CD4-positive, CD25-positive, alpha-beta regulatory T cell (primary cell): ENCODE measurements at places on chromosomes 5 and 9. TPM values are rescaled to one million over a fixed set of nuclear protein-coding genes. Genes with fewer than 3 reads are reported as not detected.
A peak's percentile ranks its signal among the peaks of the same experiment; 100 is the strongest.

Gene SLC34A1
- polyA plus RNA-seq: not detected

Gene SLC45A2
- not detected for polyA plus RNA-seq

Gene ORM1
- polyA plus RNA-seq: not detected

Gene SLC46A2
- polyA plus RNA-seq: not detected

Gene OBP2B
- not detected for polyA plus RNA-seq

Gene SEMA5A
- 0.31 TPM for polyA plus RNA-seq

Gene PCDHB14
- not detected for polyA plus RNA-seq

Gene TMEM171
- polyA plus RNA-seq: not detected

Gene HEMGN
- 2.7 TPM for polyA plus RNA-seq

Gene NR2F1-AS1
- not detected for polyA plus RNA-seq

Gene CDKN2B
- 0.37 TPM for polyA plus RNA-seq

DNA sequence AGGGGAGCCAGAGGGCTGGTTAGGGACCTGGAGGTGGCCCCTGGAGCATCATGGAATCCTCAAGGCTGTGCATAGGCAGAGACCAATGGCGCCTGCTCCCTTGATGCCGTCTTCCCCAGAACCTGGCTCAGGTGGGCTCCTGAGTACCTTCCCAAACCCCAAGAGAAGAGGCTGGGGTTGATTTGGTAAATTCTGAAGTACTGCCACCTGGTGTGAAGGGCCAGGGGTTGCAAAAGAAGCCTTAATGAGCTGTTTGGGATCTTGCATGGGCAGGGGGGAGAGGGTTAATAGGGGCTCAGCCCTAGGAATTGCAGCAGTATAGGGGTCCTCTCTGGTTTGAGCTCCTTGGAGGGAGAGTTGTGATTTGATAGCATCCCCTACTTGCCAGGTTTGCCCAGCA is 52.1 kb downstream of the CYSTM1 start:
- no peak overlapping the region for H3K27ac ChIP-seq
- H3K36me3 ChIP-seq: no peaks in the 10 kb centered on the region
- no peak for DNase-seq
- no peaks in the 10 kb centered on the region for H3K4me1 ChIP-seq

- peaks cover 24% of the 10 kb centered on the region for H3K4me1 ChIP-seq
- H3K36me3 ChIP-seq: no peaks in the 10 kb centered on the region
- no peak overlapping the region for H3K27ac ChIP-seq
- DNase-seq: peak; percentile 9
- no peak overlapping the region for H3K4me3 ChIP-seq
- peaks cover 29% of the 10 kb centered on the region for H3K27me3 ChIP-seq
Measured at GRCh38 chr5:14143841-14144585, 871 bp downstream of the TRIO start.

GRCh38 chr9:133676450-133676849 is 40.3 kb downstream of the DBH start:
- peak overlapping the region; percentile 85 for H3K27ac ChIP-seq
- DNase-seq: no peak
- H3K4me1 ChIP-seq: peaks cover 36% of the 10 kb centered on the region
- H3K36me3 ChIP-seq: no peaks in the 10 kb centered on the region
- no peaks in the 10 kb centered on the region for H3K27me3 ChIP-seq
- peak overlapping the region; percentile 9 for H3K4me3 ChIP-seq

- no peak overlapping the region for H3K4me3 ChIP-seq
- no peaks in the 10 kb centered on the region for H3K36me3 ChIP-seq
- H3K4me1 ChIP-seq: peaks cover 36% of the 10 kb centered on the region
- H3K27me3 ChIP-seq: no peaks in the 10 kb centered on the region
- no peak overlapping the region for H3K27ac ChIP-seq
Measured at GRCh38 chr5:68429510-68429909, 214.0 kb downstream of the PIK3R1 start.

DNA sequence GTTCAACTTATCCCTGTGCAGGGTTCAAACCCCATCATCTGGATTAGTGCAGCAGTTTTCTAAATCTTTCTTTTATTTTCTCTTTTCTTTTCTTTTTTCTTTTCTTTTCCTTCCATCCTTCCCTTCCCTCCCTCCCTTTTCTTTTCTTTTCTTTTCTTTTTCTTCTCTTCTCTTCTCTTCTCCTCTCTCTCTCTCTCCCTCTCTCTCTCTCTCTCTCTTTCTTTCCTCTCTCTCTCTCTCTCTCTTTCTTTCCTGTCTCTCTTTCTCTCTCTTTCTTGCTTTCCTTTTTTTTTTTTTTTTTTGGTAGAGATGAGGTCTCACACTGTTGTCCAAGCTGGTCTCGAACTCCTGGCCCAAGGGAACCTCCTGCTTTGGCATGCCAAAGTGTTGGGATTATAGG is 53.6 kb downstream of the KIAA0825 start:
- no peaks in the 10 kb centered on the region for H3K27me3 ChIP-seq
- H3K27ac ChIP-seq: no peak overlapping the region
- no peaks in the 10 kb centered on the region for H3K36me3 ChIP-seq

- no peak overlapping the region for H3K4me3 ChIP-seq
- no peaks in the 10 kb centered on the region for H3K27me3 ChIP-seq
- no peak overlapping the region for H3K27ac ChIP-seq
- no peak for DNase-seq
- no peaks in the 10 kb centered on the region for H3K36me3 ChIP-seq
- H3K4me1 ChIP-seq: no peaks in the 10 kb centered on the region
Measured at GRCh38 chr9:13862654-13863053, 451.3 kb downstream of the NFIB start.

DNA sequence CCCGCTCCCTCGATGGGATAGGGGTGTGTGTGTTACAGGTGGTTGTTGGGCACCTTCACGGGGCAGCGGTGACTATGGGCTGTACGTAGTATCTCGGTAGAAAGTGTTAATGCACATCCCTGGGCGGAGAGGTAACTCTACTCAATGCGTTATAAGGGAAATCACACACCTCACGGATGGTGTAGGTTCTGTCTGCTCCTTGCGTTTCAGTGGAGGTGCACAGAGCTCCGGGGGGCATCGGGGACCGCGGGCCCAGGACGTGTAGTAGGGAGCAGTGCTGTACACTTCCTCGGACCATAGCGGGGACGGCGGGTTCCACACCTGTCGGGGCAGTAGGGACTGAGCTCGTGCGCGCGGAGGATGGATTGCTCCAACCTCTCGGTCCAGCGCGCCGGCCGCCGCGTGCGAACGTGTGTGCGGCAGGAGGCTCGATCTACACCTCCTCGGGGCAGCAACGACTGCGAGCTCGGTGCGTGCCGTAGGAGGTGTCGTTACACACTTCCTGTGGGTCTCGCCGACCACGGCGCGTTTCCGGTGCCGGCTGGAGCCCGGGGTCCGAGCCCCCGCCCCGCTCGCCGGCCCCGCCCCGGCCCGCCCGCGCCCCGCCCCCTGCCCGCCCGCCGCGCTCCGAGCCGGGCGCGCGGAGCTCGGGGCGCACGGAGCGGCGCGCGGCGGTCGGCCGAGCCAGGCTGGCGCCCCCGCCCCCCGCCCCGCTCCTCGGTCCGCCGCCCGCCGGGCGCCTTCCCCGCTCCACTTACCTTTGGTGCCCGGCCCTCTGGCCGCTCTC is at the start of gene KIAA1958:
Gene KIAA1958 (plus strand): TSS at position 607 of the 787 bp plus-strand sequence. CDS start 87,254 bp downstream, outside the sequence.
- peak within 1 kb of the TSS; percentile 65 for H3K27ac ChIP-seq
- DNase-seq: peak; percentile 70
- no peaks in the 10 kb centered on the region for H3K36me3 ChIP-seq

DNA sequence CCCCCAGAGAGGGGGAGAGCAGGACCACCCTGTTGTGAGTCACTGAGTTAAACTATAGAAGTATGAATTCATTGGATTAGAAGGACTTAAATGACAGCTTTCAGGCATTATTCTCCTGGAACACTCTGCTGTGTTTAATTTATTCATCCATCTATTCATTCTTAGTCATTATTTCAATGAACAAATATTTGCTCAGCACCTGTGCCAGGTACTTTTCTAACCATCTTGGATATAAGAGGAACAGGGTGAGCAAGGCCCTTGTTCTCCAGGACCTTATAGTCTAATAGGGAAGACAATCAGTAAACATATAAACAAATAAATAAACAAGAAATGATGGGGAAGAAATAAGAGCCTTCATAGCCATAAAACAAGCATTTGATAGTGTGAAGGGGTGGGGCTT is 483.9 kb upstream of the BRINP1 start:
- no peak for DNase-seq

DNA sequence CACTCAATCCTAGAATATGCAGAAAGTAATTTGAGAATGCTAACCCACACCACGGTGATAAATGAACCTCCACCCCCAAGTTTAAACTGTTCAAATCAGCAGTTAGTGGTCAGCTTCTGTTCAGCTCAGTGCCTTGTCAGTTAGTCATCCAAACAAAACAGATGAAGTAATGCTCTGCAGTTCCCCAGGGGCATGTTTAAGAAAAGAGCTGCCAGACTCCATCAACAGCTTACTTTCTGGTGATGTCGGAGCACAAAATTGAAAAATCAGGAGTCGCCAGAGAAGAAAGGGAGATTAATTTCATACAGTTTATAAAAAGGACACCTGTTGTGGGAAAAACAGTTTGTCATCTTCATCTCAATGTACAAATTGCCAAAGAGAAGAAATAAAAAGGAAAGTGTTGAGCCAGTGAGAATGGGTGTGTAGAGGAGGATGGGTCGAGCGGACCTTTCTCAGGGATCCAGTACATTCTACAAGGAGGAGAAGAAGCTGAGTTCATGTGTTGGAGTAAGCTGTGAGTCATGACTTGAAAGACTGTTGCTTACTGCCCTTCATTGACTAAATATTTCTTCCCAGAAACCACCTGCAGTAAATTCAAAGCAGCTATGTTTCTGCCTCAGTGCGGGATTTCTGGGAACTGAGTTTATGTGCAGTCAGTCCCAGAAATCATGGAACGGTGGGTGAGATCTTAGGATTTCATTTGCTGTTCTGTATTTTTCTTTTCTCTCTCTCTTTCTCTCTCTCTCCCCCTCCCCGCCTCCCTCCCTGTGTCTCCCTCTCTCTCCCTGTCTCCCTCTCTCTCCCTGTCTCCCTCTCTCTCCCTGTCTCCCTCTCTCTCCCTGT is 13.7 kb downstream of the TRIO start:
- H3K27ac ChIP-seq: no peak overlapping the region
- H3K36me3 ChIP-seq: no peaks in the 10 kb centered on the region
- no peak for DNase-seq
- no peak overlapping the region for H3K4me3 ChIP-seq
- no peaks in the 10 kb centered on the region for H3K4me1 ChIP-seq
- peaks cover 7% of the 10 kb centered on the region for H3K27me3 ChIP-seq

DNA sequence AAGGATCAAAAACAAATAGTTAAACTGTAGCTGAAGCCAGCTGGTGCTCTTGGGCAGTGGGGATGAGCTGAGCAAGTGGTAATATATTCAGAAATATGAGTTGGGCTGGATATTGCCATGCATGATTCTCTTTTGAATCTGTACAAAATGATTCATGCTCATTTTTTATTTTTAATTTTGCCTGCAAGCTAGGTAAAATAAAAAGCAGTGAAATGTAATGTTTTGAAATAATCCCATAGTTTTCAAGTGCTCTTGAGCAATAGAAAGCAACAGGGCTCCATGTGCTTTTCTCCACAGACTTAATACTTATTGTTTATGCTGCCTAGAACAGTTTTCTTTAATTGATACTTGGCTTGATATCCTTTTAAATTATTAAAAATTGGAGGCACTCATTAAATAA is 489.3 kb downstream of the TLE4 start:
- H3K27ac ChIP-seq: no peak overlapping the region
- DNase-seq: no peak
- no peaks in the 10 kb centered on the region for H3K27me3 ChIP-seq

GRCh38 chr9:92954049-92954861 is 6.9 kb downstream of the FGD3 start:
- H3K4me3 ChIP-seq: peak overlapping the region; percentile 90
- peaks cover 81% of the 10 kb centered on the region for H3K4me1 ChIP-seq
- H3K27me3 ChIP-seq: no peaks in the 10 kb centered on the region
- peak; percentile 82 for DNase-seq
- no peaks in the 10 kb centered on the region for H3K36me3 ChIP-seq

DNA sequence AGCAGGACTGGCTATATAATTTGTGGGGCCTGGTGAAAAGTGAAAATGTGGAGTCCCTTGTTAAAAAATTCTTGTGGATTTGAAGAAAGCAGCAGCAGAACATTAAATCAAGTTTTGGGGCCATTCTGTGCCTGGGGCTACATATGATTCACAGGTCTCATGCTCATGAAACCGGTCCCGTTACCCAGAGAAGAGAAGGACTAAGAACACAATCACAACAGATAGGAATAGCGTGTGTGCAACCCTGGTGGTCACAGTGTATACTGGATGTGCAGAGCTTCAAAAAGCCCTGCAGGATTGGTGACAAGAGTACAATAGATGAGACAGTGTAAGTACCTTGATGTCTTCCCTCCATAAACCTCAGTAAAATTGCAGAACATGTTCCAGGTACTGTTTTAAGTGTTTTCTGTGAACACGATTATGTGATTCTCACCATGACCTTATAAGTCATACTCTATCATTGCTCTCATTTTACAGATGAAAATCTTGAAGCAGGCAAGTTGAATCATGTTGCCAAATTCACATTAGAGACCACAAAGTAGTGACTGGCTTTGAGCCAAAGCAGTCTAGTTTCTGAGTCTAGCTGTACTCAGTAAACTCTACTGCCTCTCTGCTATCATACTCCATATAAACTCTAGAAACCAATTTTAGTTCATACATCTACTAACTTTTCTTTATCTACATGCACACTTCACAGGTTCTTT is 636.5 kb downstream of the TAF11L14 start:
- no peak overlapping the region for H3K27ac ChIP-seq
- no peak for DNase-seq
- H3K4me1 ChIP-seq: no peaks in the 10 kb centered on the region

DNA sequence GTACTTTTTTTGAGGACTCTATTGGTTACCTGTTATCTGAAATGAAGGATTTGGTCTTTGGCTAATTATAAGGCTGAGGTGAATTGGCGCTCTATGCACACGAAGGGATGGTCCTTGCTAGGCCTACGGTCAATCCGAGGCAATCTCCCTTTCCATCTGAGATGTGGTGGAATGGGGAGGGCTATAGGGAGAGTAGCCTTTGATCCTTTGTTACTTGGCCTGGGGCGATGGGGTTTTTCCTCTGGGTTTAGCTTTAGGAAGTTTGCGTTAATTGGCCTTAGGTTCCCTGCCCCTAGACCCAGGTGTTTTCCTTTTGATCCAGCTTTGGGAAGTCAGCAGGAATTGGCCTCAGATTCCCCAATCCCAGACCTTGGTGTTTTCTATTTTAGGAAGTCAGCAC is 102.1 kb upstream of the C9orf72 start:
- no peaks in the 10 kb centered on the region for H3K4me1 ChIP-seq
- H3K36me3 ChIP-seq: no peaks in the 10 kb centered on the region
- no peak for DNase-seq
- H3K27ac ChIP-seq: no peak overlapping the region

DNA sequence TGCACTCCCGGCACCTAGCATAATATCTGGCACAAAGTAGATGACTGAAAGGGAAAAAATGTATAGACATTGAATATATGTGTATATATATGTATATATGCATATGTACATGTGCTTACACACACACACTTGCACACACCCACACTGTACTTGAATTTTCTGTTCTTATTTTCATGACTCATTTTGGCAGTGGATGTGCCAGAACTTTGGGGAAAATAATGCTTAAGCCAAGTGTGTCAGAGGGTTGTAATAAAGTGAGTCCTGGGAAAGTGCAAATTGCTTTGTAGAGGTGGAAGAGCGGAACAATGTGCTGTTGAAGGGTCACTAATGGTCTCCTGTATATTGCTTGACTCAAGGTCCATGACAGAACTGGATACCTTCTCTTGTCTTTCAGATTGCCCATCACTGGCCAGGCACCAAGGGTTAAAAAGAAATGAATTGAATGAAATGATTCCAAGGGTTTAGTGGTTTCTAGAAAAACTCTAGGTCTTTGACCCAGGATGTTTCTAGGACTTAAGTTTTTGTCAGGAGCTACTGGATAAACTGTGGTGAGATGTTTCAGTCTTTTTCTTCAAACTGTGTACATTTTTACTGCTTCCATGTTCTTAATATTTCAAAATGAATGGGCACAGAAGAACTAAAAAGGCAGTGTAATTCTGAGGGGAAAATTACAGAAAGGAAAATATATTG is 129.9 kb upstream of the MOCS2 start:
- no peaks in the 10 kb centered on the region for H3K36me3 ChIP-seq
- H3K27ac ChIP-seq: no peak overlapping the region
- DNase-seq: no peak
